CD14-positive monocyte (primary cell): ENCODE measurements at places on chromosomes 5 and 9.
A peak's percentile ranks its signal among the peaks of the same experiment; 100 is the strongest.

DNA sequence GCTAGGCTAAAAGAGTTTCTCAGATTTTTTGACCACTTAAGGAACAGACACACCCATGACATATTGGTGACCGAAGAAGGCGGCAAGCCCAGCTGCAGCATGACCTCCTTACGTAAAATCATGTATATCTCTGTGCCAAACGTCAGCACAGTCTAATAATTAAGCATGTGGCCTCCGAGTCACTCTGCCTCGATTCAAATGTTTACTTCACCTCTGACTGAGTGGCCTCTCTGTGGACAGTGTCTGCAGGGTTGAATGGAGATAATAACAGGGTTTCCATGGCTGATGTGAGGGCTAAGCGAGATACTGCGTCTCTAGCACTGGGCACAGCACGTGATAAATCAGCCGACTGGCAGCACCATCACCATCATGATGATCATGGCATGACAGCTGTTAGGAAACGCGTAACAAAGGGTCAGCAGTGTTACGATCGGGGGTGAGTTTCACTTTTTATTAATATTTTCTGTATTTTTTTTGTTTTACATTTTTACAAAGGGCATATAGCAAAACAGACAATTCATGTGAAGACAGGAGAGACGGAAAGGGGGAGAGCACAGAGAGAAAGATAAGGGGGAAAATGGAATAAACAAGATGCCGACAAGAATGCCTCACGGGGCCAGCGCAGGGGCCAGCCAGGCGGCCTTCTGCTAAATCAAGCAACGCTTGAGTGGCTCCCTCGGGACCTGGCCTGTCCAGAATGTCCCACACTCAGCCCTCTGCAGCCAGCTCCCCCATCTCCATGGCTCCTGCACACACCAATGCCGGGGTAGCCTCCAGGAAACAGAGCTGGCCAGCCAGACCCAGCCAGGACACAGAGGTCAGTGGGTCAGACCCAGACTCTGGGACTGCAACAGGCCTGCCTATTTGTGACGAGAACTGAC, 60.3 kb downstream of the ADAMTS2 start:
- no peak overlapping the region for H3K4me3 ChIP-seq
- no peak overlapping the region for H3K27ac ChIP-seq
- DNase-seq = no peak
- no peaks in the 10 kb centered on the region for H3K4me1 ChIP-seq
- no peaks in the 10 kb centered on the region for H3K27me3 ChIP-seq
- no peaks in the 10 kb centered on the region for H3K36me3 ChIP-seq

DNA sequence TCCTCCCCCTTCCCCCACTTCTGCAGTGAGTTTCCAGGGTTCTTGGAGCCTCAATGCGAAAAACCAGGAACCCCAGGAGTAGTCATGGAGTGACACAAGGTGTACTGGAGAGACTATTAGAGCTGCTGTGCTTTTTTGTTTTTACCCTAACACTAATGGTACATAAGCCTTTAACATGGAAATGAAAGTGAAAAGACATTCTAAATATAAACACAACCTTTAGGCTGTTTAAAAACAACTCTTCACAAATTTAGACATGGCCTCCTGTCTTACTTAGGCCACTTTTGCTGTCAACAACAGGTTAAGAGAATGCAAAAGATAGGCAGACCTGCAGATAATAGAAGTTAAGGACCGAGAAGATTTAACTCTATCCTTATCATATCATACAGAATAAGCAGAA, 232.2 kb downstream of the DENND1A start:
- H3K4me1 ChIP-seq = no peaks in the 10 kb centered on the region
- H3K27me3 ChIP-seq = no peaks in the 10 kb centered on the region
- no peak for DNase-seq
- no peak overlapping the region for H3K4me3 ChIP-seq
- peaks cover 9% of the 10 kb centered on the region for H3K36me3 ChIP-seq

GRCh38 chr9:101650142-101650541, 55.4 kb upstream of the PPP3R2 start:
- H3K4me1 ChIP-seq = no peaks in the 10 kb centered on the region
- no peak for DNase-seq
- H3K27ac ChIP-seq = no peak overlapping the region
- no peaks in the 10 kb centered on the region for H3K27me3 ChIP-seq
- H3K4me3 ChIP-seq = no peak overlapping the region

GRCh38 chr5:163978897-163979296, 473.5 kb downstream of the MAT2B start:
- H3K4me3 ChIP-seq = no peak overlapping the region
- H3K27me3 ChIP-seq = no peaks in the 10 kb centered on the region
- no peak for DNase-seq
- H3K36me3 ChIP-seq = no peaks in the 10 kb centered on the region

DNA sequence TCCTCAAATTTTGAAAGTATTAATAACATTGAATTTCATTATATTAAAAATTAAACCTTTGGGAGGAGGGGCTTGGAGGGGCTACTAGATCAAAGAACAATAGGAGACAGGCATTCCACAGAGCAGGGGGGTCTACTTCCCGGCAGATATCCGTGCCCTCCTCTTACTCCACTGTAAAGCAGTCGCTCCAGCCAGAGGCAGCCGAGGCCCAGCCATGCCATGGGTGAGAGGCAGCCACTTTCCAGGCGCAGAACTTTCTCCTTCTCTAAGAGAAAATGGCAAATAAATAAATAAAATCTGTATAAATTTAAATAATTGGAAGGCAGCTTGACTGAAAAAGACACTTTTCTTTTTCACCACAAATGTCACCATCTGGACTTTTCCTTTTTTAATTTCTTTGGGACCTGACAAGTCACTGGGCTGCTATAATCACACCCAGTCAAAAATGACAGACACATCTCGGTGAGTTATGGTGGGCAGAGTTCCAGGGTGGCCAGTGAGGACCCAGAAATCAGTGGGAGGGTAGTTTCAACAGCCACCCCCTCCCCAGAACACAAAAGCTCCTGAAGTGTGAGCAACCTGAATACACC, 302.2 kb upstream of the SMARCA2 start:
- H3K27ac ChIP-seq = no peak overlapping the region
- no peak for DNase-seq
- no peaks in the 10 kb centered on the region for H3K27me3 ChIP-seq
- no peak overlapping the region for H3K4me3 ChIP-seq
- no peaks in the 10 kb centered on the region for H3K4me1 ChIP-seq

DNA sequence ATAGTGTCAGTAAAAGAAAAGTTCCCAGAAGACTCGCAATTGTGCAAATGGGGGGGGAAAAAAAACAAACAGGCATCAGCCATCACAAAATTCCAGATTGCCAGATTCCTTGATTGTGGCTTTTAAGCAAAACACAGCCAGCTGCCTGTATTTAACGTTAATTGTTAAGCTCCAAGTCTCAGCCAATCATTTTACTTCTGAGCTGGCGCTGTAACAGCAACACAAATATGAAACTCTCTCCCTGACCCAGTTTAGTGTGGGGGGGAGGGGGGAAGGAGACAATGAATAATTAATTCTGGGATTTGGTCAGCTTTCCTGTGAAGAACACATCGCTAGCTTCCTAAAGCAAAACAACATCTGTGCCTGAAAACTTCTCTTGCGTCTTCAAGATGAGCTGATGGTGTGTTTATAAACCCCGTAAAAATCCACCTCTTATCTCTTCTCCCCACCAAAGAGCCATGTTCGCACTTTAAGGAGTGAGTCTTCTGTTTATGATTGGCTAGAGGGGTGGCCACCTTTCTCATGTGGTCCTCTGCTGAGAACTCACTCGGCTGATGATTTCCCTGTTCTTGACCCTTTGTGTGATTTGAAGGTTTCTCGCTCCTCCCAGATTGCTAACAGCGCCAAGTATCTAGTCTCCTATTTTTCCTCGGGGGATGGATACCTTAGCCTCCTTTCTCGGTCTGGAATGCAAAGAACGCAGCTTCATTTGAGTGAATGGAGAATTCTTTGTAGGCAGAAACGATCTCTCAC, 160.2 kb upstream of the DAPK1 start:
- H3K27me3 ChIP-seq = peaks cover 18% of the 10 kb centered on the region
- no peak for DNase-seq
- H3K36me3 ChIP-seq = no peaks in the 10 kb centered on the region
- H3K4me3 ChIP-seq = no peak overlapping the region
- peaks cover 7% of the 10 kb centered on the region for H3K4me1 ChIP-seq

- H3K4me1 ChIP-seq = no peaks in the 10 kb centered on the region
- H3K27me3 ChIP-seq = peaks cover 4% of the 10 kb centered on the region
- H3K36me3 ChIP-seq = no peaks in the 10 kb centered on the region
- H3K27ac ChIP-seq = no peak overlapping the region
- DNase-seq = no peak
Measured at GRCh38 chr9:21674894-21675293, 127.5 kb upstream of the MTAP start.

GRCh38 chr9:127803507-127804352, 1.0 kb downstream of the FPGS start:
- peaks cover 33% of the 10 kb centered on the region for H3K4me1 ChIP-seq
- no peaks in the 10 kb centered on the region for H3K27me3 ChIP-seq
- peak overlapping the region; percentile 94 for H3K27ac ChIP-seq
- H3K36me3 ChIP-seq = peaks cover 19% of the 10 kb centered on the region

GRCh38 chr5:121430538-121430937, 421.1 kb upstream of the FTMT start:
- H3K4me1 ChIP-seq = no peaks in the 10 kb centered on the region
- H3K4me3 ChIP-seq = no peak overlapping the region

- no peak for DNase-seq
- H3K4me3 ChIP-seq = no peak overlapping the region
- no peaks in the 10 kb centered on the region for H3K4me1 ChIP-seq
- no peaks in the 10 kb centered on the region for H3K27me3 ChIP-seq
- H3K36me3 ChIP-seq = no peaks in the 10 kb centered on the region
- H3K27ac ChIP-seq = no peak overlapping the region
Measured at GRCh38 chr5:136814619-136815378, 449.5 kb upstream of the TRPC7 start.

DNA sequence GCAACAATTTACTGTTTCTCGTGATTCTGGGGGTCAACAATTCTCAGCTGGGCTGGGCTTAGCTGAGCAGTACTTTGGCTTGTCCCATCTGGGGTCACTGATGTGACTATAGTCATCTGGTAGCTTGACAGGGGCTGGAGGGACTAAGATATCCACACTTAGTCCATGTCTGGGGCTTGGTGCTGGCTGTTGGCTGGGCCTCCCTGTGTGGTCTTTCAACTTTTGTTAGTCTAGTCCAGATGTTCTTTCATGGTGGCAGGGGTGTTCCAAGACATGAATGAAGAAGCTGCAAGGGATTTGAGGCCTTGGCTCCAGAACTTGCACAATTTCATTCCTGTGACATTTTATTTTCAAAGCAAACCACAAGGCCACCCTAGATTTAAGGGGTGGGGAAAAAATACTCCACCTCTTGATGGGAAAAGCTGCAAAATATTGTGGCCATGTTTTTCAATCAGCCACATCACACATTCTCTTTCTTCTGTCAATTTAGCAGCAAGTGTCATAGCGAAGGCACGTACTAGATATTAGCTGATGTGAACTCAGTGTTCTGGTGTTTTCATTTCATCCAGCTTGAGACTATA, 59.2 kb downstream of the TSSK1B start:
- H3K4me1 ChIP-seq = peaks cover 20% of the 10 kb centered on the region
- no peak overlapping the region for H3K27ac ChIP-seq
- peaks cover 56% of the 10 kb centered on the region for H3K27me3 ChIP-seq
- H3K4me3 ChIP-seq = no peak overlapping the region
- DNase-seq = no peak
- no peaks in the 10 kb centered on the region for H3K36me3 ChIP-seq

DNA sequence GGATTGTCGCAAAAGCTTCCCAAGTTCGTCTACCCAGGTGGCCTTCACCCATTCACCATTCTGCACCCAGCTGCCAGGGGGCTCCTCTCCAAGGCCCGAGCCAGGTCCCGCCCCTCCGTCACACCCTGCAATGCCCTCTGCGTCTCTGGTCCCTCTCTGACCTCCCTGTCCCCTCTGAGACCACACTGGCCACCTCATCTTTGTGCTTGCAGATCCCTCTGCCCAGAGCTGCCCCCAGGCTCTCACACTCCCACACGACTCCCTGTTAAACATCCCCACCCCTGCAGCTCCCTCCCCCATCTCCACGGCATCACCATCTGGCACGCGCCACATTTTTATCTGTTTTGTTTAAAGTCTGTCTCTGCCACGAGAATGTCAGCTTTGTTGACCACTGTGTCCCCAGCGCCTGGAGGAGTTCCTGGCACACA, 243.6 kb downstream of the PBX3 start:
- no peaks in the 10 kb centered on the region for H3K27me3 ChIP-seq
- no peak overlapping the region for H3K27ac ChIP-seq
- no peak for DNase-seq
- no peaks in the 10 kb centered on the region for H3K4me1 ChIP-seq
- H3K36me3 ChIP-seq = no peaks in the 10 kb centered on the region
- H3K4me3 ChIP-seq = no peak overlapping the region

GRCh38 chr5:108523360-108523759, 141.5 kb upstream of the FBXL17 start:
- no peaks in the 10 kb centered on the region for H3K36me3 ChIP-seq
- no peaks in the 10 kb centered on the region for H3K27me3 ChIP-seq
- no peaks in the 10 kb centered on the region for H3K4me1 ChIP-seq

DNA sequence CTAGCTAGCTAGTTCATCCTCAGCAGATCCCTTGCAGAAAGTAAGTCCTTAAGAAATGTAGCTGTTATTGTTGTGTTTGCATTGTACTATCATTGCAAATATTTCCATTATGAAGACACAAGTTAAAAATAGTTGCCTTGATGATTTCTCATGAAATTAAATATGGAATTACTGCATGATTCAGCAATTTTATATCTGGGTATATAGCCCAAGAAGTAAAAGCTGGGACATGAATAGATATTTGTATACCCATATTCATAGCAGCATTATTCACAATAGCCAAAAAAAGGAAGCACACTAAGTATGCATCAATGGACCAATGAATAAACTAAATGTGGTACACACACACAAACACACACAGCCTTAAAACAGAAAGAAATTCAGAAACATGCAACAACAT, 6.8 kb downstream of the IFNB1 start:
- H3K4me3 ChIP-seq = no peak overlapping the region
- H3K36me3 ChIP-seq = no peaks in the 10 kb centered on the region
- H3K4me1 ChIP-seq = peaks cover 8% of the 10 kb centered on the region
- H3K27me3 ChIP-seq = no peaks in the 10 kb centered on the region
- DNase-seq = no peak

DNA sequence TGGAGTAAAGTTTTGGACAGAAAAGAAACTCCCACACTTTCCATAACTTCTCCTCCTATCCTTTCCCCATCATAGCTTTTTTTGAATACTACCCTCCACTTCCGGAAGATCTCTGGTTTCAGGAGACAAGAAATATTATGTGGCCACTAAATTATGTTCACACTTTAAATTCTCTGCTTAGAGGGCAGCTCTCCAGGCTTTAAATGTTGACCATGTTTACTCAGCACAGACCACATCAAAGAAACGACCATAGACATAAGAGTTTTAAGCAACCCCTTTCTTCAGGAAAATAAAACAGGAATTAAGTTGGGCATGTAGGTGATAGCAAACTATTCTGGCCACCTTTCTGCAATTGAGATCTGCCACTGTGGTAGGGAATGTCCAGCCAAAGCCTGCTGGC, 97.8 kb downstream of the PIK3R1 start:
- H3K36me3 ChIP-seq = no peaks in the 10 kb centered on the region
- H3K27ac ChIP-seq = no peak overlapping the region
- H3K4me1 ChIP-seq = peaks cover 6% of the 10 kb centered on the region
- no peak for DNase-seq

GRCh38 chr9:132892400-132892799, 13.7 kb downstream of the SPACA9 start:
- H3K36me3 ChIP-seq = peaks cover 24% of the 10 kb centered on the region
- peaks cover 2% of the 10 kb centered on the region for H3K4me1 ChIP-seq
- no peak for DNase-seq
- H3K4me3 ChIP-seq = no peak overlapping the region

GRCh38 chr9:136621019-136621733, 41.5 kb upstream of the EGFL7 start:
- H3K4me3 ChIP-seq = no peak overlapping the region
- H3K4me1 ChIP-seq = peaks cover 72% of the 10 kb centered on the region
- H3K27me3 ChIP-seq = no peaks in the 10 kb centered on the region
- peak; percentile 54 for DNase-seq
